ENCODE measurements at places on chromosomes 12 and 14.

DNA sequence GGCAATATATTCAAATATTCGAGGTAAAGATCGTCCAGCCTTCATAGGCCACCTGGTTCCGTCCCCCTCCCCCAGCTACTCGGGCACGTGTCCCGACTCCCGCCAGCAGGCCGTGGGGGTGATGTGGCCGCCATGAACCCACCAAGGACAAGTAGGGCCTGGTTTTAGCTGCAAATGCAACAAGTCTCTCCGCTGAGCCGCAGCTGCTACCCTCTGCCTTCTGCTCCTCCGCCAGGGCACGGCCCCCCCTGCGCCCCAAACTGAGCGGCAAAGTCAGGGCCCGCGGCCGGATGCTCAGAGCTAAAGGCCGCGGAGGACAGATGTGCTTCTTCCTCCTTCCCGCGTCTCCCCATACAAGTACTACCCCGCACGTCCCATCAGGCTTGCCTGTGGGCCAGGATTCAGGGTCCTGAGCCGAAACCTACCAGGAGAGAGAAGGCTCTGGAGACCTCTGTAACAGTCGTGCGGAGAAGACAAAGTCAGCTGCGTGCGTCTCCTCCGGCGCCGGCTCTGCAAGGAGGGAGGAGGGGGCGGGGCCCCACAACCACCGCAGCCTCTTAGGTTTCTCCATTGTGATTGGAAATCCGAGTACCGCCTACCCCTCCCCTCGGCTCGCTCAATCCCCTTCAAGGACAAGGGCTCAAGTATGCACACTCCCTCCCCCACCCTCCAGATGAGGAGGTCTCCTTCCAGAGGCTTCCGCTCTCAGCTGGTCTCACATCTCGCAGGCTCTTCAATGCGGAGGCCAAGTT is at the start of gene LDHB:
LDHB (minus strand) TSS at position 517 of the 752 bp plus-strand sequence. CDS start 3,171 bp downstream, outside the sequence.
- DNase-seq, result peak; percentile 94

DNA sequence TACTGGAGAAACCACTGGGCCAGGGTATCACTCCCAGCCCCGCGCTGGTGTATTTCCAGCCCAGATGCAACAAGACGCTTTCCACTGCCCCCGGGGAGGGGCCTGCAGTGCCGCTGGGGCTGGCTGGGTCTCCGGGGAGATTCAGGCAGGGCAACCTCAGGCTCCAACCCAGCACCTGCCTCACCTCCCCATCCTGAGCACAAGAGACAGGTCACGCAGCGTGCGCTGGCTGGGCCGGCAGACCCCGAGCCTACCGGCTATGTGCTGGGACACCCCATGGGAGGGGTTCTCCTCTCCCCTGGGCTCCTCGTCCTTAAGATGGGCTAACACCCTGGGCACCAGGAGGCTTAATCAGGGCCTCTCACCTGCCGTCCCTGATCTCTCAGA is 80.9 kb downstream of the RFLNA start:
- no peak for DNase-seq

- DNase-seq, result no peak
Observed at GRCh38 chr12:95838125-95838524, 20.6 kb upstream of the SNRPF start.

DNA sequence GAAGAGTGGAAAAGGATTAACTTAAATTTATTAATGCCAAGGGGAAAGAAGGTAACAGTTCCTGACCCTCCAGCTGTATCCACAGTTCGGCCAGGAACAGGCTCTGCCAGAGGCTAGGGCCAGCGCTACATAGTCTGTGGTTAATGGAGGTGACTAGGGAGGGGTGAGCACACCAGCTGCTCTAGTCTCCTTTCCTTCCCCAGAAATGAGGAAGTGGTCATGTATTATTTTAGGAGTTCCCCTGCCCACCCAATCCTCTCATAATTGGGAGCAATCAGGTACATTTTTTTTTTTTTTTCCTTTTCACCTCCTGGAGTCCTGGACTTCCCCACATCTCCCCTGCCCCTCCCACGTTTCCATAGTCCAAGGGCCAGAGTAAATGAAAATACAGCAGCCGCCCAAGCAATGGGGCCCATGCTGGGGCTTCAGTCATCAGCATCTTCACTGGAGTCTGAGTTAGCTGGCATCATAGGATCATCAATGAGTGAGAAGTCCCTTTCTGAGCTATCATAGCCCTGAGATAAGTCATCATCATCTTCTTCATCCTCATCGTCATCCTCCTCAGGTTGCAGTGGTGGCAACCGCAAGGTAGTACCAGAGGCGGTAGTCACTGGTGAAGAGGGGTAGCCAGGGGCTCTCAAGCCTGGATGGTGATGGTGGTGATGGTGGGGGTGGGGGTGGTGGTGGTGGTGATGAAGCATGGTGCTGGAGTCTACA is 1.5 kb upstream of the SUPT16H start:
- DNase-seq, result no peak

GRCh38 chr14:74952697-74953484 is 2.5 kb downstream of the PGF start:
- no peak for DNase-seq

GRCh38 chr12:82870771-82871377 is 184.2 kb downstream of the TMTC2 start:
- DNase-seq, result no peak

- no peak for DNase-seq
Observed at GRCh38 chr12:124862768-124863415, 772 bp downstream of the SCARB1 start.

DNA sequence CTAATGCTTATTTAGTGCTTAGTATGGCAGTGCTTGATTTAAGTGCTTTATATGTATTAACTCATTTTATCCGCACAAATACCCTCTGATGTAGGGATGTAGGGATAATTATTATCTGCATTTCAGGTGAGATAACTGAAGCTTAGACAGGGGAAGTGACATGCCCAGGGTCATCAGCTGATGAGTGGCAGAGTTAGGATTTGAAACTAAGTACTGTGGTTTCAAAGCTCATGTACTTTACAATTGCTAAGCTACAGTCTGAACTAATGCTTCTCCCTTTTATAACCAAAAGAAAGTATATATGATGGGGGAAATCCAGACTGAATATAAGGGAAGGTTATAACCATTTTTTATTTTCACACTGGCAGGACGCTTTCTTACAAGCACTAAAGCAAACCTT is 229.6 kb upstream of the NAV3 start:
- DNase-seq, result no peak

GRCh38 chr12:989751-990660 is 1.0 kb upstream of the ERC1 start:
- no peak for DNase-seq

- DNase-seq, result no peak
Observed at GRCh38 chr12:124231980-124232653, 62.8 kb upstream of the RFLNA start.

DNA sequence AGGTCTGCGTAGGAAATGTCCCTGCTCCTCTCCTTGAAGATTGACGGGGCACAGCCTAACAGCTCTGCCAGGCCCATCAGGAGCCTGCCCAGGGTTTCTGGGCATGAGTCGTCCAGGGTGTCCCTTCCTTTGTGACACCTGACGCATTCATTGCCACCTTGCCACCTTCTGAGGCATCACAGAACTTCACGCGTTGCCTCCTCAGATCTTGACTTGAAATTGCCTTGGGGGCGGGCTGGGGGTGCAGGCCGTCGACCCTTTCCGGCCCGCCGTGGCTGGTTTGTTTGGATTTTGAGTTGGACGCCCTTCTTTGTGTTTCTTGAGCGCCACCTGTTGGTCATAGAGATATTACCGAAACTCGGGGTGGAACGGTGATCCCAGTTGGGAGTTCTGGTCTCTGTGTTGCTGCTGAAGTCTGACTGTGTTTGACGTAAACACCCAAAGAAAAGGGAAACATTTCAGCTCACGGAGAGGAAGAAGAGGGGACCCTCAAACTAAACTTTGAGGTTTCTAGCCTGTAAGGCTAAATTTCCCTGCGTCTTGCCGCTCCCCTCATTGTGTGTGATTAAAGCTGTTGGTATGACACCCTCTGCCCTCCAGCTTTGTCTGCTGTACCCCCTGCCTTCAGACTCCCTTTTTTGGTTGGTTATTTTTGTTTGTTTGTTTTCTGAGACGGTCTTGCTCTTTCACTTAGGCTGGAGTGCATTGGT is 44.6 kb downstream of the MLXIP start:
- DNase-seq, result peak; percentile 65

DNA sequence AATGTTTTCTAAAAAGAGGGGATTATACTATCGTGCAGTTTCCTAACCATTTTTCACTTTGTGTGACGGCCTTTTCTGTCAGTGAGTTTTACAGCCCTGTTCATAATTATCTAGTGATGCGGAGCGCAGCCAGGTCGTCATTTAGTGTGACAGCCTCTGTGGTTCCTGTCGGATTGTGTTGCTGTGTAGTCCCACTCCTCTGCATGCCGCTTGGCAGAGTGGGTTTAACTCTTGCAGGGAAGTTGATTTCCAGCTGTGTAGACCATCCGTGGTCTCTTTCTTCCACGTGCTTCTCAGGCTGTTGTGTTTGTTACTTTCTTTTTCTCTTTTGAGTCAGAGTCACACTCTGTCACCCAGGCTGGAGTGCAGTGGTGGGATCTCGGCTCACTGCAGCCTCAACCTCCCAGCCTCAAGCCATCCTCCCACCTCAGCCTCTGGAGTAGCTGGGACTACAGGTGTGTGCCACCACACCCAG is 8.6 kb downstream of the RAN start:
- DNase-seq, result peak; percentile 13

DNA sequence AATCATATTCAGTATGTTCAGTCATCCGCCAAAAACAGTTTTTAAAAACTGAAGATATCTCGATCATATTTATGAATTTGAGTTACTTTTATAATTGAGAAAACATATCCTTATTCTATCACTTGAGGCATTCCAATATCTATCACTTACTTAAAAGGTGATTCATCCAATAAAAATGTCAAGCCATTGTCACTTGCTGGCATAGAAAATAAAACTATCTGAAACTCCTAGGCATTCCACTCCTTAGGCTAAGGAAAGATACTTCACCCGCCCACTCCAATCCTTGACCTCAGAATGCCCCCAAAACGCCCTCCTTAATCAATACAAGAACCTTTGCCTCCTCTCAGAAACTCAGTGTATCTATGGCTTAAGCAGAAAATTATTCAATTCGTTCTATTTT is 51.3 kb upstream of the AMIGO2 start:
- DNase-seq, result no peak

Data from activated CD4-positive, alpha-beta T cell treated with anti-CD3 and anti-CD28 coated beads, Interleukin-2, amount 50 U/mL, for 24 hours (primary cell).